ENCODE measurements at places on chromosomes 7 and 10. TPM values are rescaled to one million over a fixed set of nuclear protein-coding genes. Genes with fewer than 3 reads are reported as not detected.

GRCh38 chr10:49508249-49508648, 30.7 kb downstream of the ERCC6 start:
- DNase-seq, result no peak

The SPDYE5 gene
- not detected for total RNA-seq

The PKD2L1 gene
- total RNA-seq, result not detected

DNA sequence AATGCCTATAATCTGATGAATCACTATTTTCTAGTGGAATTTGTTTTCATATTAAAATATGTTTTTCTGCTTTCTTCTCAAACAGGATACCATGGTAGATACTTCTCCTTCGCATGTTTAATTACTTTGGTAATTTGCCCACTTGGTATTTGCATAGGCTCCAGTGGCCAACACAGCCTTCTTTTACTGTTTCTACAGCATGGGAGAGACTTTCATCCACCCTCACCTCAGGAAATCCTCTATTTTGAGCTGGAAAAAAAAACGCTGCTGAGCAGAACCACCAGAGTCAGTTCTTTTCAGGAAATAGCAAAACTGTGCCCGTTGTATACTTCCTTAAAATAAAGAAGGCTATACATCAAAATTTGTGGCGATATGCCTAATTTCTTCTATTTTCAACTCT, 213.3 kb downstream of the MDFIC start:
- no peak for DNase-seq

The NUPR2 gene
- total RNA-seq, result not detected

The ADRA2A gene
- total RNA-seq, result not detected

DNA sequence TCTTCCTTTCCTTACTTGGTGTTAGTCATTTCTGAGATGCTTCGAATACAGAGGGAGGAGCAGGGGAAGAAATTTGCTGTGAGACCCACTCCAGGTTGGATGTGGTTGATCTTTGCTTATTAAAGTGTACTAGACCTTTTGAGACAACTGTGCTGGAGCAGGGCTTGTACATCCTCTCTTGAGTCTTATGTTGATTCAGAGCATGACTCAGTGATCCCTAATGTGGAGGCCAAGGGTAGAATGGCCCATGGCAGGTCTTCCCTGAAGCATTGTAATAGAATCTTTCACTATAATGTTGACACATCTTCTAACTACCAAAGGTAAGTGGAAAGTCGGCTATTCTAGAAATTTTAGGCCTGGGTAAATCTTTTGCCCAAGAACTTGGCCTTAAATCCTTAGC, 17.0 kb upstream of the SFR1 start:
- DNase-seq, result no peak

The CNTNAP2 gene
- total RNA-seq, result not detected

- no peak for DNase-seq
Observed at GRCh38 chr7:131061158-131061557, 266.5 kb upstream of the MKLN1 start.

The EGR2 gene
- 0.56 TPM for total RNA-seq

- DNase-seq, result peak; percentile 63
Observed at GRCh38 chr10:51073453-51074237, 642 bp upstream of the PRKG1 start.

- DNase-seq, result peak; percentile 26
Observed at GRCh38 chr7:28921822-28922221, 36.3 kb downstream of the TRIL start.

- no peak for DNase-seq
Observed at GRCh38 chr10:21750424-21750823, 216.4 kb downstream of the MLLT10 start.

DNA sequence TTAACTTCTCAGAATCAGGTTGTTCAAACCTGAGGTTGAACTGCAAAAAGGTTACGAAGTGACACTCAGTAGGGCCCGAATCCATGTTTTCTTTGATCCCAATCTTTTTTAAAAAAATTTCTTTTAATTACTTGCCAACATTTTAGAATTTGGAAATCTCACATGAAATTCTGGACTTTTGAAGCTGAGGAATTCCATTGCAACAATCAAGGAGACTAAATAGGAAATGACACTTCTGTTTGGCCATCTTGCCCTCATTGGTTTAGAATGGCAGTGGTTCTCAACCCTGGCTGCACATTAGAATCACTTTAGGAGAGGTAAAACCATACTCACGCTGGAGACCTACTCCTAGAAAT, 471 bp upstream of the TOMM7 start:
- no peak for DNase-seq

The TMEM229A gene
- total RNA-seq, result not detected

- DNase-seq, result no peak
Observed at GRCh38 chr10:25068152-25069058, 52.0 kb downstream of the THNSL1 start.

GRCh38 chr10:5589661-5590511, 65.1 kb downstream of the CALML3 start:
- peak; percentile 21 for DNase-seq

DNA sequence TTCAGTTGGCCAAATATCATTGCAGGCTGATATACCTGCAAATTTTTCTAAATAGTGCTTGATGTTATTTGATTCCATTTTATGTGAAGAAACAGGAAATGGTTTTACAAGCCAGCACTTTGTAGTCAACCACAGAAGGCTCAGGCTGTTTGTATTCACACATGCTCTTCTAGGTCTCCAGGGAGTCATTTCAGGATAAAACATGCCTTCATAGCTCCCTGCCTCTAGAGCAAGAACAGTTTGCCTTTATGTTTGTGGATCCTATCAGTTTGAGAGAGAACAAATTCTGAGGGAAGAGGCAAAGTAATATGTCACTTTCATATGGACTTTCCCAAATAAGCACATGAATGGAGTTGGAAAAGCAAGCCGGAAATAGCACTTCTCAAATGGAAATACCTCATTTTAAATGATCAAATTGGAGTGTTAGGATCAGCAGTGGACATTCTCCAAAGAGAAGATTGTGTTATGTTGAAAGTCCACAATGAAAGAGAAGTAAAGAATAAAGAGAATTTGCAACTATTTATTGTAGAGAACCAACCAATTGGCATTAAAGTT, 277.6 kb downstream of the KCND2 start:
- DNase-seq, result no peak

GRCh38 chr10:88428442-88428841, 154.7 kb downstream of the RNLS start:
- peak; percentile 16 for DNase-seq

- DNase-seq, result peak; percentile 22
Observed at GRCh38 chr7:95986178-95986764, 213.9 kb downstream of the DYNC1I1 start.

GRCh38 chr10:15605740-15606369, 113.9 kb downstream of the ITGA8 start:
- no peak for DNase-seq

The FAM171A1 gene
- 26.2 TPM for total RNA-seq

GRCh38 chr10:133180965-133181639, 21.1 kb downstream of the KNDC1 start:
- DNase-seq, result no peak

DNA sequence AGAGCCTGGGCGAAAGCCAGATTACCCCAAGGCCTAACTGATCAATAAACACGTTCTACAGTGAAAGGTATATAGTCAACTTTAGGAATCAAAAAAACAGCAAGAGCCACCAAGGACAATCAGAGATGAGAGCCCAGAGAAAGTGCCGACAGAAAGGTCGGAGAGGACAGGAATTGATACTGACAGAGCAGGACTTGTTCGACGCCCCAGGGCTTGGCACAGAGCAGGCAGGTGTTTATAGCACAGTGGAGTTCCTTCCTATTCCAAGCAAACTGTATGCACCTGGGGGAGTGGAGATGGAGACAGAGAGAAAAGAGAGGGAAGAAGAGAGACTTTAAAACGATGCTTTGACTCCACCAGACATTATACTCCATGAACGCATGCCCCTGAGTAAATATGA, 39.5 kb downstream of the PPP1R3C start:
- no peak for DNase-seq

The NRCAM gene
- 0.79 TPM for total RNA-seq

The CPA4 gene
- total RNA-seq, result 337 TPM

The SFTPD gene
- not detected for total RNA-seq

The ZCCHC24 gene
- 17.8 TPM for total RNA-seq

The IFIT2 gene
- total RNA-seq, result 18.7 TPM

DNA sequence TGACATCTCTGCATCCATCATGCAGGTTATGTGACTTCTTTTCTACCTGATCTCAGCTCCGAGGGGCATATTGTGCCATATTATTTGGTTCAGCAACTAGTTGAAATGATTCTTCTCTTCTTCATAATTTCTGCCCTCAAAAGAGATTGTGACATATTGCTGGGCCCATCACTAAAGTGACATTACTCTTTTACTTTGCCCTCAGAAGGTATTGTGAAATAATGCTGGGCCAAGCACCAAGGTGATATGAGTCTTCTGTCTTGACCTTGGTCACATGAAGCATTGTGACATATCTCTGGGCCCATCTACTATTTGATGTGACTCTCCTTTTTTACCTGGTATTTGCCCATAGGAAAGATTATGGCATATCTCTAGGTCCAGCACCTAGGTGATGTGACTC, 33.9 kb upstream of the ZNF107 start:
- DNase-seq, result no peak

GRCh38 chr10:16483241-16483917, 38.3 kb downstream of the C1QL3 start:
- no peak for DNase-seq

DNA sequence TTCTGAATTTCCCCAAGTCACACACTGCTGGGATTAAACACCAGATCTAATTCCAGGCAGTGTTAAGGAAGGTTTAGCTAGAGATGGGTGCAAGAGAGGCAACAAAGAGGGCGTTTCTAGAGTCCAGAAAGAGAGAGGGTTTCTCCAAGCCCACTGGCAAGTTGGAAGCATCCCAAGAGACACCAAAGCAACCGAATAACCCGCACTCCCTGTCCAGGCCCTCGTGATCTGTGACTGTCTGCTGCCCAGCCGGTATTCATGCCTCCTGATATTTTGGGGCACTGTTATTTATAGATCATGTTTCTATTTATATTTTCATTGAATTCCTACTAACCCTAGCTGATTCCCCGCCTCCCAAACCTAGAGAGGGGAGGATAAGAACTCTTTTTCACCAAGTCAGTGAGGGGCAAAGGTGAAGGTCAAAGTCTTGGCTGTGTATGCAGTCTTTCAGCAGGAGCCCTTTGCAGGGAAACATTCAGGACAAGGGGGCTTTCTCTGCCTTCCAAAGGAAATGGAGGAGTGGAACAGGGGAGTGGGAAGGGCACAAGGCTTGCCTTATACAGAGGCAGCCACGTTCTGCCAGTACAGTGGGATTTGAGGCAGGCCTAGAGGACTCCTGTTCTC, 103.6 kb downstream of the SH3PXD2A start:
- DNase-seq, result no peak

The TAC1 gene
- total RNA-seq, result not detected

DNA sequence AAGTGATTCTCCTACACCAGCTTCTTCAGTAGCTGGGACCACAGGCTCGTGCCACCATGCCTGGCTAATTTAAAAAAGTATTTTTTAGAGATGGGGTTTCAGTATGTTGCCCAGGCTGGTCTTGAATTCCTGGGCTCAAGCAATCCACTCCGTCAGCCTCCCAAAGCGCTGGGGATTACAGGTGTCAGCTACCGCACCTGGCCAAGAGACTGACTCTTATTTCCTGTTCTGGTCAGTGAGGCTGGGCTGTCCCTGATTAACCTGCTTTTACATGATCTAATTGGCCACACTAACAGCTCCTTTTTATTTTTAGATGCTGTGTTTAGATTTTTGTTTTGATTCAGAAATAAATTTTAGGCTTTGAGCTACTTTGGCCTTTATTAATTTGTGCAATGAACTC, 203.9 kb downstream of the NXPH1 start:
- DNase-seq, result no peak

DNA sequence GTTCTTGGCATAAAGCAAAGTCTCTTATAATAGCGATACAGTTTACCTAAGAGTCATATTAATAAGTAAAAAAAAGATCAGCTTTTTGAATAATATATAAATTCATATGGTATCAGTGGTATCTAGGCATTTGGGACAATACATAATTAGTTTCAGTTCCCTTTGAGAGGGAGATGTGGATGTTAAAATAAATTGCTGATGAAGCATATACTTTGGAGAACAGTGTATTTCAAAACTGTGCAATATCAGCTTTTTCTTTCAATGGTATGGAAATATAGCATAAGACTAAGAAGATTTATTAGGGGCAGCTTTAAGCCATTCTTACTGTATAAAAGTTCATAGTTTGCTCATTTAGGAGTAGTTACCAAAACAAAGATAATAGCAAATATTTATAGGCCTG, 35.5 kb downstream of the MDFIC start:
- no peak for DNase-seq

GRCh38 chr10:13820964-13821337, 234.2 kb downstream of the PRPF18 start:
- DNase-seq, result no peak

The FEZF1 gene
- total RNA-seq, result not detected

The WEE2 gene
- not detected for total RNA-seq

GRCh38 chr7:117816727-117817126, 56.5 kb downstream of the CTTNBP2 start:
- DNase-seq, result no peak

All from MG63 (cell line).